ENCODE measurements at places on chromosomes 13 and 19.
A peak's percentile ranks its signal among the peaks of the same experiment; 100 is the strongest.

DNA sequence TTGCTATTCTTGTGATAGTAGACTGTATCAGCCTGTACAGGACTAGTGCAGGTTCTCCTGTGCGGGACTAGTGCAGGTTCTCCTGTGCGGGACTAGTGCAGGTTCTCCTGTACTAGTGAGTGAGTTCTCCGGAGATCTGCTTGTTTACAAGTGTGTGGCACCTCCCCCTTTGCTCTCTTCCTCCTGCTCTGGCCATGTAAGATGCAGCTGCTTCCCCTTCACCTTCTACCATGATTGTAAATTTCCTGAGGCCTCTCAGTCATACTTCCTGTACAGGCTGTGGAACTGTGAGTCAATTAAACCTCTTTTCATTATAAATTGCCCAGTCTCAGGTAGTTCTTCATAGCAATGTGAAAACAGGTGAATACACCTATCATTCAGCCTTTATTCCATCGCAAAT lies 289.6 kb downstream of the TEX29 start:
- DNase-seq = no peak

GRCh38 chr19:32223595-32224370 lies 121.6 kb upstream of the ZNF507 start:
- no peak for DNase-seq

GRCh38 chr13:113034451-113035212 lies 65.6 kb downstream of the MCF2L start:
- DNase-seq = peak; percentile 51

DNA sequence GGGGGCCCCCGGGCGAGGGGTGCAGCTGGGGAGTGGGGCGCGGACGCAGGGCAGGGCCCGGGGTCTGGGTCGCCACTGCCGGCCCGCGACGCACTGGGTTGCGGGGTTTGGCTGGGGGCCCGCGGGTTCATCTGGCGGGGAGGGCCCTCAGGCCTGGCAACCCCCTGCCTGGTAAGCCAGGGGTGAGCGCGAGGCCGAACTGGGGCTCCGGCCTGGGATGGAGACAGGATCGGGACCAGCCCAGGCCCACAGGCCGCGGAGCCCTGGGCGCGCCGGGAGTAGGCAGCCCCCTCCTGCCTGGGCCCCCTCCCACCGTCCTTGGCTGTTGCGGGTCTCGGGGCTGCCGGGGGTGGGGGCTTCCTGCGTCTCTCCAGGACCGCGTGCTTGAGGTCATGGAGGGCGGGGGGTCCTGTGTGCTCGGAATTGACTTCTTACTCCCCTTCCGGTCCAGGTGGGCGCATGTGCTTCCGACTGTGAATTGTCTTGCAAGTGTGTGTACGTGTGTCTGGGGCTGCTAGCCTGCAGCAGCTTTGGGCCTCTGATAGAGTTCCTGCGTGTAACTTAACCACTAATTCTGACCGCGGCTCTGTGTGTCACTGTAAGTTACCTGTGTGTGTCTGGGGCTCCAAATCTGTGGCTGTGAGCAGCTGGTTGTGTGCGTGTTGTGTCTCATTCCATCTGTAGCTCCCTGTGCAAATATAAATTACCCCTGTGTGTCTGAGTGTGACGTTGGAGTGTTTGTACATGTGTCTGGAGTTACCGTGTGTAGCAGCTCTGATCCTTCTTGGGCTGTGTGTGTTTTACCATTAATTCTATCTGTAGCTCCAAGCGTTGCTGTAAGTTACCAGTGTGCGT lies 751 bp downstream of the GRAMD1A start:
- DNase-seq = peak; percentile 44

DNA sequence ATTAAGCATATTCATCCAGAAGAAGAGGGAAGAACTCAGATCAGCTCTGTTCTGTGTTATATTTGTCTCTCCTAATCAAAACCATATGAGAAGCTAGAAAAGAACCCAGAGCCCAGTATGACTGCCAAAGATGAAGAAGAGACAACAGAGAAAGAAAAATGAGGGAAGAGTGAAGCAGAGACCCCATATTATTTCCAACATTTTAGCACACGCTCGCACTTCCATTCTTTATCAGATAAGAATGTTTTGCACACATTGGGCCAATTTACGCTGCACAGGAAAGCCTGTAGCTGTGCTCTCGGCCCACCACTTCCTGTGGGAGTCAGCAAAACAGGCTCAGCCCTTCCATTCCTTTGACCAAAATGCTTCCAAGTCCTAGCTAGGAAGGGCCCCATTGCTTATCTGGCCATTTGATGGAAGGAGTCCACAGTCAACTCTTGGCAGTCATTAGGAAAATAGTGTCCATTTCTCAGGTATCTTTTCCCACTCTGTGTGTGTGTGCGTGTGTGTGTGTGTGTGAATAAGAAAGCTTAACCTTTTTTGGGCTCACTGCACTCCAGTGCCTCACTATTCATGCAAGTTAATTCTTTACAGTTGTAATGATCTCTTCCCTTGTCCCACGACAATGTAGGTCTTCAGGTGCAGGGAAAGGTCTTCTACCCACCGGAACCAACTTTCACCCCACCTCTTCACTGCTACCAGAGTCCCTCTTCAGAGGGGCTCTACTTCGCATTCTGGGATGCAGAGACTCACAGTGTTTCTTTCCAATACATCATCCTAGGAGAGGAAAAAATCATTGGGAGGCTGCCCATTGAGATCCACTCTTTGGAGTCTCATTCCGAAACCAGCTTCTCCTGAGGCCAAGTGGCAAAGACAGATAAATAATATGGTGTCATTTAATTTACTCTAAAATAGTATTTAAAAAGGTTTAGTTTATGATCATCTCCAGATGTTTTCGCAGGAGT lies 237.5 kb downstream of the COG6 start:
- no peak for DNase-seq

GRCh38 chr13:19822673-19823072 lies 39.9 kb upstream of the PSPC1 start:
- DNase-seq = no peak

DNA sequence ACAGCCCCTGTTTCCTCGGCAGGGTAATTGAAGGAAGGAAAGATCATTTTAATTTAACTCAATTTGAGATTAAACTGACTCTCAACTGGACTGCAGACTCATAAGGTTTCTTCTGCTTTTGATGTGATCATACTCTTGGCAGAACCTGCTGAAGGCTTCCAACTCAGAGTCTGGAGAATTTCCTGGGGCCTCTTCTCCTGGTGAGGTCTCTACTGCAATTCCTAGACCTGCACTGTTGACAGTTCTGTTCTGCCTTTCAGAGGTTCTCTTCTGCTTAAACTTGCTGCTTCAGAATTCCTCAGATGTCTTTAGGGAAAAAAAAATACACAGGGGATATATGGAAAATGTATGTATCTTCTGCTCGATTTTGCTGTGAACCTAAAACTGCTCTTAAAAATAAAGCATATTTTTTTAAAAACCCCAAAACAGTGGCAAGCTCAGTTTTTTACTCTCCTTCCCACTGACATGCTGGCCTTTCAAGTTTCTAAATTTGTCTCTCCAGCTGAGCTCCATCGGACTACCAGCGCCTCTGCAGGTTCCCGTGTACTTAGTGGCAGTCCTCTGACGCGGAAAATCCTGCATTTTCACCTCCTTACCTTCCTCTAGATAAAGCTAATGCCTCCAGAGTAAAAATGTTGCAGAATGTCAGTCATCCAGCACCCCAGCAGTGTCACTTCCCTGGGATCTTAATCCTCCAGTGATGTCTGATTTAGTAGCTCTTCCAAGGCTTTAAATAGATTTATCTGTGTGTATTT lies 733.5 kb upstream of the SGCG start:
- DNase-seq = no peak

DNA sequence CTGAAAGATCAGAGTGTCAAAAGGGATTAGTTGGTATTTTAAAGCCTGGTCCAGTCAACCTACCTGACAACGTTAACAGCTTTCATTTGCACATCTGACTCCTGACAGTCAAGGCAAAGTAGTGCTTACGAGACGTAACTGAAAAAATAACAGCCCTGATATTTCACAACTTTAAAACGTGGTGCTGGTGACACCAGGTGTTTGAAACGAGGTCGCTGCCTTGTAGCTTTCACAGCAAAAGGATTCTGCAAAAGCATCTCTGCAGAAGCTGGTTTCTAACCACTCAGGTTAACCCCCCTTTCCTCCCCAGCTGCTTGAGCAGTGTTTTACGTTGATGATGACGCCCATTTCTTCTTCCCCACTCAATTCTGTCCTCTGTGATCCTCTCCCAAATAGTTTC lies 23.3 kb downstream of the GGACT start:
- DNase-seq = no peak

DNA sequence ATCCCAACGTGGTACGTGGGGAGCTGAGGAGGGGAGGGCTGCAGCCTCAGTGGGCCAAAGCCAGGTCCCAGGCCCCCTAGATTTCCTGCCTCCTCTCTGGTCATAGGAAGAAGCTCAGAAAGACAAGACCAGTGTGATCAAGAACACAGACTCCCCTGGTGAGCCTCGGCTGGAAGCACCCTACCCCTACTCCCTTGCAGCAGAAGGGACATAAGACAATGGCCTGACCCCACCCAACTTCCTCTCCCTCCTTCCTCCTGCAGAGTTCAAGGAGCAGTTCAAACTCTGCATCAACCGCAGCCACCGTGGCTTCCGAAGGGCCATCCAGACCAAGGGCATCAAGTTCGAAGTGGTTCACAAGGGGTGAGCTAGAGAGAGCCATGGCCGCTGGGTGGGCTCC lies 11.5 kb downstream of the PODNL1 start:
- no peak for DNase-seq

DNA sequence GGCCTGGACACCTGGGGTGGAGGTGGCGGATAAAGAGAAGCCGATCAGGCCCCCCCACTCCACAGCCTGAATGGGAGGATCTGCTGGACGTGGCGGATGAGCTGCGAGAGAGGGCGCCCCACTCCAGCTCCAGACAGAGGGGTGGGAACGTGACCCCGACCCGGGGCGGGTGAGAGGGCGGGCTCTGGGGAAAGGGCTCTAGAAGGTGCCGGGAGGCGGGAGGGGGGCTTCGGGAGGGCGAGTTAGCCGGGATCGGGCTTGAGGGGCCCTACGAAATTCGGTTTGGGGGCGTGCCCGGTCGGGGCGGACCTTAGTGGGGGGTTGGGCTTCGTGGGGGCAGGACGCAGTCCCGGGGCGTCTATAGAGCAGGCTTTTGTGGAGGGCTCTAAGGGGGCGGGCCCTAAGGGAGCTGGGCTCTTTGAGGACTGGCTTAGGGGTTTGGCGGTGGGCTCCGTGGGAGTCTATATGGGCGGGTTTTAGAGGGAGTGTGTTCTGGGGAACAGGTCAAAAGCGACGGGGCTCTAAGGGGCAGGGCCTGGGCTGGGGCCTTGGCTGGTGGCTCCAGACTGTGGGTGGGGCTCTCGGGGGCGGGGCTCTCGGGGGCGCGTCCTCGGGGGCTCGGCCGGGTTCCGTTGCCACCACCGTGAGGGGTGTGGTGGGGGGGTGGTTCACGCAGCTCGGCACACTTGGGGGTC lies 4.1 kb upstream of the NANOS3 start:
- DNase-seq = no peak

- no peak for DNase-seq
These were observed 190.5 kb downstream of the URI1 start for GRCh38 chr19:30132343-30133075.

GRCh38 chr13:87426742-87427141 lies 244.4 kb upstream of the SLITRK5 start:
- no peak for DNase-seq
